Astrocyte (in vitro differentiated cells and primary cell): ENCODE measurements at places on chromosomes 3 and 15.
A peak's percentile ranks its signal among the peaks of the same experiment; 100 is the strongest.

DNA sequence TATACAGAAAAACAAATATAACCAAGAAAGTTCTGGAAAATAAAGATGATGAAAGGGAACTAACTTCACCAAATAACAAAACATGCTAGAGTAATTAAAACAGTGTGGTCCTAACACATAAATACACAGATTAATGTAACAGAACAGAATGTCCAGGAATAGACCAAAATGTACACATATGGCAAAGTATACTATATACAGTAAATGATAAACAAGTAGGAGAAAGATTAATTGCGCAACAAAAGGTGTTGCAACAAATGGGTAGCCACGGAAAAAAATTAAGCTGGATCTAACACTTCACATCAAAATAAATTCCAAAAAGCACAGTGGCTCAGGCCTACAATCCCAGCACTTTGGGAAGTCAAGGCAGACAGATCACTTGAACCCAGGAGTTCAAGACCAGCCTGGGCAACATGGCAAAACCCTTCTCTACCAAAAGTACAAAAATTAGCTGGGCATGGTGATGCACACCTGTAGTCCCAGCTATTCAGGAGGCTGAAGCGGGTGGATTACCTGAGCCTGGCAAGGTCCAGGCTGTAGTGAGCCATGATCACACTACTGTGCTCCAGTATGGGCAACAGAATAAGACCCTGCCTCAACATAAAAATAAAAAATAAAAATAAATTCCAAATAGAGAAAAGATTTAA, 19.8 kb downstream of the SCAP start:
- DNase-seq: no peak

DNA sequence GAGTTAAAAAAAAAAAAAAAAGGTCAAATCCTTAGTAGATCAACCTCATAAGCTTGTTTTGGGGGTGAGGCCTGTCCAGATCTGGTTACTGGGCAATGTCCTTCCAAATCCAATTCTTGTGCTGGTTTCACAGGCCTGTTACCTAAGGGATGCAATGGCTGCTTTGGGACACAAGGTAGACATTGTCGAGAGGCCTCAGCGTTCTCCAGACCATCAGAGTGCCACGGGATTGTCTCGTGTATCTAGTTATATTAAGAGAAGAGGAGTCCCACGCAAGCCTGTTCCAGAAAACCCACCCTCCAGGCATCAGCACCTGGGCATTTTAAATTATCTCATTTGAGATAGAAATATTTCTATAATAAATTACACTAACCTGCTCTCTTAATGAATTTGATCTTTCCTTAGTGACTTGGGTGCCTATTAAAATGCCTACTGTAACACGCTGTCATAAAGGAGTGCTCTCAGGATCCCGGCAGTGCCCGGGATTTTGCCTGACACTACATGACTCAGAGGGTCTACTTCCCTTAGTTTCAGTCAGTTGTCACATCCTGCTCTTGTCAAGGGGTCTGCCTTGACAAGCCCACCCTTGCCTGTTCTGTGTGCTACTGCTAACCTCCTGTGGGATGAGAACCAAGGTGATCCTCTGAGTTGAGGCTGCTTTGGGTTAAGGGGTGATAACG, 116.0 kb downstream of the LIPC start:
- DNase-seq: no peak

- DNase-seq: no peak
Measured at GRCh38 chr3:57953576-57953975, 54.6 kb upstream of the FLNB start.

GRCh38 chr3:161890147-161890625, 393.6 kb downstream of the OTOL1 start:
- peak; percentile 99 for DNase-seq

- DNase-seq: no peak
Measured at GRCh38 chr15:88230823-88231222, 25.7 kb downstream of the NTRK3 start.

GRCh38 chr3:56788521-56788920, 13.2 kb downstream of the ARHGEF3 start:
- DNase-seq: no peak

DNA sequence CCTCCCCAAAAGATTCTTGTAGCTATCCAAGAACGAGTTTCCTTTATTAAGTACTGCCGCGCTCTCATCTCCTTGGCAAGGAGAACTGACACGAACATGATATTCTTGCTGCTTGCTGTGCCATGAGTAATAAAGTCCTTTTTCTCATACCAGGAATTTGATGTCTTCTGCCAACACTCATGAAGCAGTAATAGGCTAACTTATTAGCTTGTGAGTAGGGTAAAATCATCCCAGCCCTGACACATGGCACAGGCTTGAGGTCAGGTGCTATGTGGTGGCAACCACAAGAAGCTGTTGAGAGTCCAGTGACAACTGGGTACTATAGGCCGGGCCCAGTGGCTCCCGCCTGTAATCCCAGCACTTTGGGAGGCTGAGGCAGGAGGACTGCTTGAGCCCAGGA, 22.7 kb upstream of the UBXN7 start:
- peak; percentile 64 for DNase-seq
